ENCODE measurements at places on chromosomes 11 and 22. TPM values are rescaled to one million over a fixed set of nuclear protein-coding genes. Genes with fewer than 3 reads are reported as not detected.

The CLMP gene
- 115 TPM for total RNA-seq

The NCF4 gene
- not detected for total RNA-seq

The MAJIN gene
- not detected for total RNA-seq

The USP28 gene
- 27.1 TPM for total RNA-seq

The FXYD2 gene
- not detected for total RNA-seq

The OR5T1 gene
- not detected for total RNA-seq

The POU2AF3 gene
- total RNA-seq = not detected

The SYT9 gene
- total RNA-seq = under 0.01 TPM

The IGLL1 gene
- total RNA-seq = not detected

The GLB1L2 gene
- not detected for total RNA-seq

The PLA2G3 gene
- 0.43 TPM for total RNA-seq

The DEUP1 gene
- not detected for total RNA-seq

The SLC25A18 gene
- 0.32 TPM for total RNA-seq

The PVALB gene
- not detected for total RNA-seq

The INS gene
- not detected for total RNA-seq

The RBMXL2 gene
- total RNA-seq = not detected
